HuH-7.5 (cell line): ENCODE measurements at places on chromosomes 12 and 14.

GRCh38 chr12:3241621-3242020 lies 164.4 kb downstream of the TSPAN9 start:
- DNase-seq = peak; percentile 77

- DNase-seq = no peak
Observed at GRCh38 chr12:12539028-12539810, 23.4 kb downstream of the DUSP16 start.

GRCh38 chr12:52870361-52871290 lies 21.8 kb upstream of the KRT78 start:
- DNase-seq = peak; percentile 88

DNA sequence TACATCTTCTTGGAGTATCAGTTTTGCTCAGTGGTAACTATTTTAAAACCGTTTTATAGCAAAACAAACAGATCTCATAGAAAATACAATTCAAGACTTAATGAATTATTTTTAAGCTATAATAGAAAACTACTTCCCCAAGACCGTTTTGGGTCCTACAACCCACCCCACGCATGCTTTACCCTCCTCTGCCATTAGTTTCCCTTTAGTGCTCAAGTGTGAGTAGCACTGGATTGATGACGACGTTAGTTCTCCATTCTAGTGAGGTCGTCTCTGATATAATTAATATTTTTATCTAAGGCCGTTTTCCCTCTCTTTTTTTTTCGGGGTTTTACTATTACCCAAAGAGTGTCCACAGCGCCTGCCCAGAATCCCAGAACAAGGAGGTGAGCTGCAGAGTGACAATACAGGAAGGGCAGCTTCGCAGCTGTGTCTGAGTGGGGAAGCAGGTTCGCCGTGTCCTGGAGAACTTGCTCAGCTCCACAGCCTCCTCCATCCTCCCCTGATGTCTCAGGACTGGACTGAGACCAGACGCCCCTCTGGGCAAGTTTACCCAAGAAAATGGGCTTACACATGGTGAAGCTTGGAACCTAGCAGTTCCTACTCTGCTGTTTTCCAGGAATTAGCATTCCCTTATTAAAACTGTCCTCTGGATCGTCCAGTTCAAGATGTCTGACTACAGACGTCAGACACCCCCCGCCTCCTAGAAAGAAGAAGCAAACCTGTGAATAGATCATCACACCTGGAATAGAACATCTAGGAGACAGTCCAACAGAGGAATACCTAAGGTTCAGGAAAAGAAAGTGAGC lies 31.9 kb upstream of the MON2 start:
- peak; percentile 37 for DNase-seq

- no peak for DNase-seq
Observed at GRCh38 chr12:108995370-108995992, 25.4 kb downstream of the SVOP start.

- DNase-seq = no peak
Observed at GRCh38 chr14:94005324-94006073, 8.4 kb downstream of the CCDC197 start.

GRCh38 chr14:99359906-99360305 lies 87.9 kb upstream of the BCL11B start:
- no peak for DNase-seq

GRCh38 chr12:46523446-46523845 lies 150.9 kb upstream of the SLC38A2 start:
- DNase-seq = no peak

GRCh38 chr14:104604458-104605449 lies at the start of gene TMEM179:
TSS of gene TMEM179 (minus strand) at chr14:104604772. CDS start at chr14:104604741, 31 bp downstream.
- DNase-seq = no peak

DNA sequence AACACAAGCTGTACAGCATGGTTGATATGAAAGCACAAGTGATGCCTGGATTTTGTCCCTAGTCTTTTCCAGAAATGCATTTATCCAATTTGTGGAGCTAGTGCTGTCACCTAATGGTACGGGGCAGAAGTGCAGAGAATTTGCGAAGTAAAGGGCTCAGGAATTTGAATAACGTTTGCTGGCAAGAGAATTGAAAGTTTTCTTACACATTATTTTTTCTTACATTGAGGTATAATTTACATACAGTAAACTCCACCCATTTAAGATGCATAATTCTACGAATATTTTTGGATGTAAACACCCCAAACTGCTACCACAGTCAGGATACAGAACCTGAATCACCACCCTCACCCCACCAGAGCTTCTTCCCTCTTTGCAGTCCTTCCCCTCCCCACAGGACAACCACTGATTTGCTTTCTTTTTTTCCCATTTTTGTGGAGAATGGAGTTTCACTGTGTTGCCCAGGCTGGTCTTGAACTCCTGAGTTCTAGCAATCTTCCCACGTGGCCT lies 3.5 kb downstream of the AICDA start:
- DNase-seq = peak; percentile 38

- no peak for DNase-seq
Observed at GRCh38 chr14:54116198-54116885, 159.7 kb upstream of the BMP4 start.

GRCh38 chr14:53927171-53927570 lies 29.5 kb downstream of the BMP4 start:
- DNase-seq = no peak

DNA sequence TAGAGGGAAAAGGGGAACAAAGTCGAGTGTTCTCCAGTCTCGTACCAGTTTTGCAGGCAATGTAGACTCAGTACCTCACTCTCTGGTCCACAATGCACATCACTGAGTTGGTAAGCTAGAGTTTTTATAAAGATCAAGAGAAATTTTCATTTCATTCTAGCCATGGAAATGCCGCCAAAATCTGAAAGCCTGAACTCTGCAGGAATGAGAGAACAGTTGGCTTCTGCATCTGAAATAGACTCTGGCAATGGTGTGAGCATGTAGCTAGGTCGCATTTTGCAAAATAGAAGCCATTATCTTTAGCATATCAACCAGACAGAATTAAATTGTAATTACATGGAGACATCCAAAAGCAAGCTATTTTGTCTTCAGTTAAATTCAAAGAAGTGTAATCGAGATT lies 381.0 kb downstream of the NOVA1 start:
- DNase-seq = no peak

GRCh38 chr12:18431771-18432170 lies 170.5 kb downstream of the PIK3C2G start:
- no peak for DNase-seq

GRCh38 chr14:37466623-37467088 lies 128.4 kb downstream of the FOXA1 start:
- peak; percentile 11 for DNase-seq

- peak; percentile 74 for DNase-seq
Observed at GRCh38 chr12:6542209-6543009, 8.1 kb downstream of the GAPDH start.

- no peak for DNase-seq
Observed at GRCh38 chr12:99388671-99389195, 258.8 kb upstream of the GARIN6 start.

DNA sequence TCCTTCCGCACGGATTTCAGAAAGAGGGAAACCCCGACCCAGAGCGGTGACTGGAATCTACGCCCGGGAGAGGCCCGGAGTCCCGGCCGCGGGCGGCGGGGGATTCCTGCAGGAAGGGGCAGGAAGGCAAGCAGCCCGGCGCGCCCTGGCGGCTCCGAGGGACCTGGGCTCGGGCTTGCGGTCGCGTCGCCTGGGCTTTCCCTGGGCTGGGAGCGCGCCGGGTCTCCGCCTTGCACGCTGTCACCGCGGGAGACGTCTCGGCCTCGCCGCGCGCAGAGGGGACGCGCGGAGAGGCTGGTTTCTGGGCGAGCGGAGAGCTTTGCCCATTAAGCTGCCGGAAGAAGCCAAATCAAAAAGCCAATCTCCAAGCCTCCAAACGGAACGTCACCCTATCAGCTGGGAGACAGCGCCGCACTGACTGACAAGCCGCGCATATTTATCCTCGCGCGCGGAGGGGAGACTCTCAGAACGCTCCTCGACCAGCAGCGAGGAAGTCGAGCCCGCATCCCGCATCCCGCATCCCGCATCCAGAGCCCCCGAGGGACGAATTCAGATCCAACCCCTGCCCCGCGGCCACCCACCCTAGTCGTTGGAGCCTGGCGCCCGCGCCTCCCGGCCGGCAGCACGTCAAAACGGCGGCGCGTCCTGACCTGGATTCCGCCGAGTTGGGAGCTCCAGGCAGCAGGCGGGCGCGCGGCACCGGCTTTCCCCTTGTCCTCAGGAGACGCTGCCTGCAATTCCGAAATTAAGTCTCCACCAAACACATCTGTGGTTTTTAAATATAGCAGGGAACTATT lies at the start of gene SLC8A3:
TSS of gene SLC8A3 (minus strand) at position 293 of the 797 bp plus-strand sequence. CDS start 20,529 bp downstream, outside the sequence.
- DNase-seq = peak; percentile 46

GRCh38 chr14:105888784-105889665 lies 362.6 kb downstream of the TMEM121 start:
- DNase-seq = no peak

GRCh38 chr12:95258803-95259202 lies 41.2 kb downstream of the VEZT start:
- DNase-seq = no peak

- no peak for DNase-seq
Observed at GRCh38 chr14:100857233-100857922, 31.5 kb downstream of the MEG3 start.

DNA sequence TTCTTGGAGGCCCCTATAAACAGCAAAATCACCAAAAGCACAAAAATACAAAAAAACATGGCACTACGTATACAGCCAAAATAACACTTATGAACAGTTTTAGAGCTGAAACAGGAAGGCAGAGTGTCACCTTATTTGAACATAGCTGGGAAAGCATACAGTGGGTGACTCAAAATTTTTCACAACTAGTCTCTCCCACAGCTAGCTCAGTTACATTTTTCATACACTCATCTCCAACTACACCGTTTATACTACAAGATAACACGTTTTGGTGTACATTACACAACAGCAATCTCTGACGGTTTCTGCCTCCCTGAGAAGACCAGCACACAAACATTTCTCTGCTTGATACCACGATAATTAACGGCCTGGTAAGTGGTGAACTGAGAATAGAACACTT lies 2.9 kb downstream of the RAD52 start:
- DNase-seq = no peak

DNA sequence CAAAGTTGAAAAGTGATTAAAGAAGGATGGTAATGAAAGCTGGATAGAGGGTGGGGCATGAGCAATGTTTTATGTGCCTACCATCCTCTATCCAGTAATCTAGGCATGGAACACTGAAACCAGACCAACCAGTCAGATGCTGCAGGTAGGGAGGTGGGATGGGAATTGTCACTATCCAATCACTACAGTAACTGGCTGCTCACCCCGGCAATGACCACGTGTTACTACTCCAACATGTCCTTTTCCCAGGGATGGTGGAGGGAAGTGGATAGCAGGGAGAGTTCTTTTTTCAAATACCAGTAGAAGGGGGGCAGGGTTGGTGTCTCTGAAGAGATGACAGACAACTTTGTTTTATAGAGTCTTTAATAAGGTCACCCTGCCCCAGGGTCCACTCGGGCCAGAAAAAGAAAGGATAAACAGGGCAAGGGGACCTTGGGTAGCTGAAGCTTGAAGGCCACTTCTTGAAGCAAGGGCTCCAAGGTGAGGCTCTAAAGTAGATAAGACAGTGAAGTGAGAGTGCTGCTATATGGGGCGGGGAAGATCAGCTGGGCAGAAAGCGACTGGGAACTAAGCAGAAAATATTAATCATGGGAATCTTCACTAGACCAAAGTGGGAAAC lies 14.7 kb upstream of the CDH24 start:
- no peak for DNase-seq

- DNase-seq = no peak
Observed at GRCh38 chr12:120651821-120652220, 11.4 kb downstream of the CABP1 start.
